Fibroblast of skin of abdomen (primary cell): ENCODE measurements at places on chromosomes 6 and 20.

GRCh38 chr6:30130887-30131862, 4.8 kb upstream of the TRIM40 start:
- peak; percentile 80 for DNase-seq

GRCh38 chr6:105642708-105643107, 239.8 kb upstream of the PREP start:
- peak; percentile 79 for DNase-seq

DNA sequence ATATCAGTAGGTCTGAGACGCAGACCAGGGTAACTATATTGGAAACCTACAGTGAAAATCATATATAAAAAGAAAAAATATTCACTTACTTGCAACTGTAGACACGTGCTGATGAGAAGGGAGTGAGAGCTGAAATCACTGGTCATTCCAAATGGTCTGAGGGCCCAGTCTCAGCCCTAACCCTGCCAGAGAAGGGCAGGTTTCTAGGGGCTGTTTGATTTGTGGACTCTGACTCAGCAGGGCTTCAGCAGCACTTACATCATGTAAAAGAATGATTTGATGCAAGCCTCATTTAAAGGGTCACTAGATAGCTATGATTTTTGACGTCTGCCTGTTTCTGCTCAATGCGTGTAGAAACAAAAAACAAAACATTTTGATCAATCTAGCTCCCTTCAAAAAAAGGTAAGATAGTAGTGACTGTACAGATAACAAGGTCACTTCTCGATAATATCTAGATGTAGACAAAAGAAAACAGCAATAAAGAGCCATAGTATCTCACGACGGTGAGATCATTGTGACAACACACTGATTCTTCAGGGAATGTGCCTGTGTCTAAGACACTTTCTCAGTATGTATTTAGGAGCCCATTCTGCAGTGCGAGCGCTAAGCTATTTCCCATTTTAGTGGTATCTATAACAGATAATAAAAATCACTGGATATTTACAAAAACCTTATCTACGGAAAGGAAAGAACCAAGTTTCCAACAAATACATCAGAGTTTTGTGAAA, 307.2 kb downstream of the HIVEP2 start:
- DNase-seq = no peak

DNA sequence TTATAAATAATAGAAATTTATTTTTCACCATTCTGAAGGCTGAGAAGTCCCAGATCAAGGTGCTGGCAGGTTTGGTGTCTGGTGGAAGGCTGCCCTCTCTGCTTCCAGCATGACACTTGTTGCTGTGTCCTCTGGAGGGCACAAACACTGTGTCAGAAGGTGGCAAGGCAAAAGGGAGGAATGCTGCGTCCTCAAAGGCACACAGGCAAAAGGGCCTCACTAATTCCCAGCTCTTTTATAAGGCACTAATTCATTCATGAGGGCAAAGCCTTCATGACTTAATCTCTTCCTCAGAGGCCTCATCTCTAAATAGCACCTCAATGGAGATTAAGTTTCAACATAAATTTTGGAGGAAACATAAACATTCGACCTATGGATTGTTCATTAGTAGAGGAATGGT, 209.5 kb upstream of the SMLR1 start:
- DNase-seq = no peak

GRCh38 chr20:62642051-62642665, at the start of gene SLCO4A1:
Gene SLCO4A1, plus strand, starts transcription at chr20:62642503. Its CDS starts 13,952 bp downstream, at chr20:62656455.
- peak; percentile 24 for DNase-seq

DNA sequence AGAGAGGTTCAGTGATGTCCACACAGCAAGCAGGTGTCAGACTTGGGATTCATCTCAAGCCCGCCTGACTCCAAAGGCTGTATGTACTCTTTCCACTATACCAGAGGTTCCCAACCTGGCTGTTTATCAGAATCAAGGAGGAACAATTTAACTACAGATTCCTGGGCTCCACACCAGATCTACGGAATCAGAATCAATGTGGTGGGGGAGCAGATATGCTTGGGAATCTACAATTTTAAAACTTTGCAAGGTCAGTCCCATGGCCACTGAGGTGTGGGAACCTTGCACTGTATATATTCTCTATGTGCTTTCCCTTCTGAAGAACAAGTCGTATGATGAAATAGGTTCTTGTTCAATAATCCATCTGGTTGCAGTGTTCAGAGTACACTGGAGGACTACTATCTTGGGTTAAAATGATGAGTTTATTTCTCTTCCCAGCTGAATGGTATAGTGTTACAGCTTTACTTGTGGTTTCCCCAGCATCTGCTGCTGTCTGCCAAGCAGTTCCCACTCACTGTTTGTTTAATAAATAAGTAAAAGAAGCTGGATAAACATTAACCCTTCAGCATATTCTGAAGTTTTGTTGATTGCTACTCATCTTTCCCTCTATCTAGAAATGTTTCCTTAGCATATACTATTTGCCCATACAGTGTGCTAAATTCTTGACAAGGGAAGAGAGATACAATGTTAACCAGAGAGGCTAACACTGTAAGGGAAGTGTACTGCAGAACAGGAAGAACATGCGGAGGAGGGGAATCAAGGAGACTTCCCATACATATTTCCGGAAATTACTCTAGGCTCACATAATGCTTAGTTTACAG, 9.9 kb downstream of the TTI1 start:
- peak; percentile 67 for DNase-seq

GRCh38 chr20:17951323-17951722, 17.3 kb downstream of the SNX5 start:
- DNase-seq = no peak

GRCh38 chr6:109242925-109243324, 139.3 kb downstream of the CD164 start:
- DNase-seq = peak; percentile 65

DNA sequence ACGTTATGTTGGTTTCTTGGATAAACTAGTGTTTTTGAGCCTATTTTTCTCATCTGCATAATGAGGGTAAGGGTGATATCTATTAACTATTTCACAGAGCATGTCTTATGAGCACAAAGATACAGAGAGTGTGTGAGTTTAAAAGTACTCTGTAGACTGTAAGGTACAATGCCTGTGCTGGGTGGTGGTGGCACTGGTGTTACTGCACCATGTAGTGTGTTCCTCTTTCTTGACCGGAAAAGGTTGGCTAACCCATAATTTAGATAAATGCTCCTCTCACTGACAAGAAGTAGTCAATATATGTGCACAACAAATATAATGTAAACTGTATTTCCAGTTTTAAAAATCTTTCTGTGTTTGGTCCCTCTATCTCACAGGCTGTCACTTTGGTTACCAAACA, 116.2 kb upstream of the MMS22L start:
- no peak for DNase-seq

GRCh38 chr6:135285165-135285564, 104.1 kb downstream of the MYB start:
- no peak for DNase-seq

DNA sequence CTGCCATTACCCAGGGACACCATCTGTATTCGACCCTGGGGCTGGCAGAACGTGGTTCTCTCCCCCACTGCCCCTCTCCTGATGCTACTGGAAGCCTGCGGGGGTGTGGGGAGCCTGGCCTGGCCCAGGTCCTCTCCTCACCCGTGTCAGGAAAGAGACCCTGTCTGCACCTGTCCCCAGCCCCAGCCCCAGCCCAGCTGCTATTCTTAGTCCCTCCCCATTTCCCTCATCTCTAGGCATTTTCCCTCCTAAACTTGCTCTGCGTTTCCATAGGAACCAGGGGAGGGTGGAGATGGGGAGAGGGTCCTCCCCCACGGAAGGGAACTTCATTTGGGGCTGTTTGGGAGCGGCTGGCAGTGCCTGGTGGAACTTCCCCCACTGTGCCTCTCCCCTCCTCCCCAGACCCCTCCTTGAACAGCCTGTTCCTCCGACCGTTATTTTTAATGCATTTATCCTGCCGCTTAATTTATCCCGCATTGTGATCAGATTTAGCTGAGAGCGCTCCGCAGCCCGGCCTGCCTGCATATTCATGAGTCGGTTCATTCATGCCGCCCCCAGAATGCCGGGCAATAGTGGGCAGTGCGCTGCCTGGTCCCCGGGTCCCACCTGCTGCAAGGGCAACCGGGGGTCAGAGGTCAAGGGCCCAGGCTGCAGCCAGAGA, 31.8 kb upstream of the DLGAP4 start:
- no peak for DNase-seq

- peak; percentile 20 for DNase-seq
Measured at GRCh38 chr6:41167173-41167963, 4.5 kb upstream of the TREM2 start.

GRCh38 chr6:81890846-81891245, 138.4 kb upstream of the TENT5A start:
- peak; percentile 95 for DNase-seq

GRCh38 chr6:27829453-27830211, 82.6 kb downstream of the OR2B2 start:
- DNase-seq = no peak

DNA sequence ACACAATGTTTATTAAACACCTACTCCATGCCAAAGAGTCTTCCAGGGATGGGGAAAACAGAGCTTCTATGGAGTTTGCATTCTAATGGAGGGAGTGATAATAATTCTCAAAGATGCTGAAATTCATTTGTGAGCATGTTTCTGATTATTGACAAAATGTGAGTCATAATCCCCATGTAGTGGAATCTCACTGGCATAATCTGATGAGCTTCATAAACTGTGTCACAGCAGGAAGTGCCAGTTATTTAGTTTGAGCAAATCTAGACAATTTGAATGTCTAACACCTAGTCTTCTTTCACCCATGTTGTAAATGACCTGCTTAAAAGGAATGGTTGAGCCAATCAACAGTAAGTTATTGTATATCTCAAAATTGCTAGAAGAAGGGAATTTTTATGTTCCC, 95.1 kb downstream of the KCNQ5 start:
- DNase-seq = peak; percentile 16

DNA sequence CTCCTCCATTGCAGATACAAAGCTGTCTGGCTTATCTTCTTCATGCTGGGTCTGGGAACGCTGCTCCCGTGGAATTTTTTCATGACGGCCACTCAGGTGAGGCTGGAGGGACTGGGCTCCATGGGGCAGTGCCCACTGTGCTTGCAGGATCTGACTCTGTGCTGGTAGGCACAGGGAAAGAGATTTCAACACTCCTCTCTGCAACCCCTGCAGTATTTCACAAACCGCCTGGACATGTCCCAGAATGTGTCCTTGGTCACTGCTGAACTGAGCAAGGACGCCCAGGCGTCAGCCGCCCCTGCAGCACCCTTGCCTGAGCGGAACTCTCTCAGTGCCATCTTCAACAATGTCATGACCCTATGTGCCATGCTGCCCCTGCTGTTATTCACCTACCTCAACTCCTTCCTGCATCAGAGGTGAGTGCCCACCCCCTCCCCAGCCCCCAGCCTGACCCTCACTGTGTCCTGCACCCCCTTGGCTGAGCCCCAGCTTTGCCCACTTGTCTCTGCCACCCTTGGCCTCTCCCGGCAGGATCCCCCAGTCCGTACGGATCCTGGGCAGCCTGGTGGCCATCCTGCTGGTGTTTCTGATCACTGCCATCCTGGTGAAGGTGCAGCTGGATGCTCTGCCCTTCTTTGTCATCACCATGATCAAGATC, 6.1 kb downstream of the SLC29A1 start:
- DNase-seq = no peak

DNA sequence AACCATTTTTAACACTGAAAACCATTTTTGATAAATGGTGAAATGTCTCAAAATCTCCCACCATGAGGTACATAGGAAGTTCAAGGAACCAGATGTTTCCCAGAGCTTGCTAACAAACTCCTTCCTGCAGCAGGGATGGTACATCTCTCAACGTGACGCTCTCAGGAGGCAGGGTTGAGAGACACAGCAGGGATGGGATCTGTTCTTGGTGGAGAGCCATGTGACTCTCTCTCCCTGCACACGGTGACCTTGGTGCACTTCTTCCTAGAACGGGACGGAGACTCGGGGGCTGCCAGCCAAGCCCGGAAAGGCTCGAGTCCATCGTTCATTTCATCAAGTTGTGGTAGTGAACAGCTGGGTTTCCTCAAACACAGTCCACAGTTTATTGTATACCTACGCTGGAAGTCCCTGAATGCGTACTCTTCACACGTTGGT, 94.2 kb downstream of the FAM50B start:
- DNase-seq = peak; percentile 30

- DNase-seq = peak; percentile 89
Measured at GRCh38 chr6:12232339-12232738, 57.8 kb upstream of the EDN1 start.

DNA sequence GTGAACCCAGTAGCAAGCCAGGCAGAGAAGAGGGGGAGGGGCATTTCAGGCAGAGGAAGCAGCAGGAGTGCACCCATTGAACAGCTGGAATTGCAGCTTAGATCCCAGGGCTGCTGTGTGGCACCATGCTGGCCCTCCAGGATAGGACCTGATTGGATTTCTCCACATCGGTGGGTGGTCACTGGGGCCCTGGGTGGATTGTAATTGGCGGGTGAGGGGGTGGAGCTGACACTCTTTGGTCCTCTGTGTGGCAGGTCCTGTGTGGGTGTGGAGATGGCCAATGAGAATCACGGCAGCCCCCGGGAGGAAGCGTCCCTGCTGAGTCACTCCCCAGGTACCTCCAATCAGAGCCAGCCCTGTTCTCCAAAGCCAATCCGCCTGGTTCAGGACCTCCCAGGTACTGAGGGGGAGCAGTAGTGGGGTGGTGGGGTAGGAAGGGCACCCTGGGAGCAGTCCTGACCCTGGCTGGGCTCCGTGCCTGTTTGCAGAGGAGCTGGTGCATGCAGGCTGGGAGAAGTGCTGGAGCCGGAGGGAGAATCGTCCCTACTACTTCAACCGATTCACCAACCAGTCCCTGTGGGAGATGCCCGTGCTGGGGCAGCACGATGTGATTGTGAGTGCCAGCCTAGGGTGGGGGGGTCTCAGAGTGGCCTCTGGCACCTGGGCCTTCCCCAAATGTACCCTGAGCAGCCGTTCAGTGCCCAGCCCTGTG, 4.4 kb downstream of the PCIF1 start:
- DNase-seq = no peak

DNA sequence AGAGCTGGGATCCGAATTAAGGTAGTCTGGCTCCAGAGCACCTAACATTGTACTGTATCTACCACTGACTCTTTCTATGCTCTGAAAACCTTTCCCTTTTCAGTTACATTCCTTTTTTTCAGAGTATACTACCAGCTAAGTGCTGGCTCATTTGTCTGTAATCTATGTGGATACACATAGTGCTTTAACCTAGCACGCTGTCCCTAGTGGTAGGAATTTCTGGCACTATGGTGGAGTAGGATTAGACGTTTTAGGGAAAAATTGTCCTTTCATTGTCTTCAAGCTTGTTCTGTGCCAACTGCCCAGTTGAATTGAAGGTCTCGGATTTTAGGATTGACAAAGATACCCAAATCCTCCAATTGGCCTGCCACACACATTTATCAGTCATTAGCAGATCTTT, 259.1 kb upstream of the FERMT1 start:
- DNase-seq = peak; percentile 2

DNA sequence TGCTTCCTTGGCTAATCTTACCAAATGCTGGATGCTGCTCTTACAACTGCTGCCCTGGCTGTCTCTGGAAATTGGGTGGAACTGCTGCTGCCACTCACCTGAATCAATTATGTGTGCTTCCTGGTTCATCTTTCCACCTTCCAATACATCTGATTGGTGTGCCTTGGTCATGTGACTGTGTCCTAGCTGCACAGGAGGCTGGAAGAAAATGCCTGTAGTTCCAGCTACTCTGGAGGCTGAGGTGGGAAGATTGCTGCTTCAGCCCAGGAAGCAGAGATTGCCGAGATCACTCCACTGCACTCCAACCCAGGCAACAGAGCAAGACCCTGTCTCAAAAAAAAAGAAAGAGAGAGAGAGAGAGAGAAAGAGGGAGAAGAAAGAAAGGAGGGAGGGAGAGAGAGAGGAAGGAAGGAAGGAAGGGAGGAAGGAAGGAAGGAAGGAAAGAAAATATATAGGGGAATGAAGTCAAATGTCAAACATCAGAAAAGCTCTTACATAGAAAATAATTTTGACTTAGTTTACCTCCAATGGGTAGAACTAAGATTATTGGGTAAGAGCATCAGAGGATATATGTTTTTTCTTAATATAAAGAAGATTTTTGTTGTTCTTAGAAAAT, 14.1 kb upstream of the PPARD start:
- no peak for DNase-seq
